ENCODE measurements at places on chromosomes 6 and 20.
A peak's percentile ranks its signal among the peaks of the same experiment; 100 is the strongest.

GRCh38 chr6:156980515-156980914 lies 203.3 kb downstream of the ARID1B start:
- no peak for DNase-seq

GRCh38 chr6:11423072-11423471 lies 114.5 kb upstream of the TMEM170B start:
- DNase-seq: no peak

- DNase-seq: no peak
Measured at GRCh38 chr6:41555326-41556300, 9.4 kb downstream of the FOXP4 start.

- DNase-seq: peak; percentile 13
Measured at GRCh38 chr20:49742948-49743347, 29.3 kb upstream of the B4GALT5 start.

GRCh38 chr6:167659046-167659445 lies 167.7 kb upstream of the AFDN start:
- no peak for DNase-seq

DNA sequence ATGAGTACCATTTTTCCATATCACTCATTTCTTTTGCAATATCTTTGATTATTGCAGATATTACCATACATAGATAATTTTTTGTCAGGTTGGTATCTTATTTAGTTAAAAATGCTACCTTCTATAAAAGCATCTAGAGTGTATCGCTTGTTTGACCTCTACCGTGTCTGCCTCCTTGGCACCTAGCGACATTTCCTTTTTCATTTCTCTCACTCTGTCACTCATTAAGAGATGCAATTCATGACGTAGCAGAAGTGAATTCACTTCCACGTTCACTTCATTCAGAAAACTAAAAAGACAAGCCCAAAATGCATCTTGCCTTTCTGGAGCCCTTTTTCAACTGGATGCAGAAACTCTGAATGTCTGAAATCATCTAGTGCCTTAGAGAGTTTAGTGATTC lies 172.9 kb downstream of the MMS22L start:
- no peak for DNase-seq

GRCh38 chr6:30626484-30627366 lies at the start of gene ATAT1:
TSS of gene ATAT1 (plus strand) at chr6:30626874.
- peak; percentile 97 for DNase-seq

GRCh38 chr6:158020272-158020711 lies 38.6 kb downstream of the SYNJ2 start:
- DNase-seq: no peak

- DNase-seq: peak; percentile 58
Measured at GRCh38 chr6:159608961-159609651, 83.9 kb downstream of the SOD2 start.

- no peak for DNase-seq
Measured at GRCh38 chr6:122154912-122155575, 244.4 kb upstream of the HSF2 start.

GRCh38 chr6:163356324-163356723 lies 58.2 kb upstream of the QKI start:
- DNase-seq: no peak

DNA sequence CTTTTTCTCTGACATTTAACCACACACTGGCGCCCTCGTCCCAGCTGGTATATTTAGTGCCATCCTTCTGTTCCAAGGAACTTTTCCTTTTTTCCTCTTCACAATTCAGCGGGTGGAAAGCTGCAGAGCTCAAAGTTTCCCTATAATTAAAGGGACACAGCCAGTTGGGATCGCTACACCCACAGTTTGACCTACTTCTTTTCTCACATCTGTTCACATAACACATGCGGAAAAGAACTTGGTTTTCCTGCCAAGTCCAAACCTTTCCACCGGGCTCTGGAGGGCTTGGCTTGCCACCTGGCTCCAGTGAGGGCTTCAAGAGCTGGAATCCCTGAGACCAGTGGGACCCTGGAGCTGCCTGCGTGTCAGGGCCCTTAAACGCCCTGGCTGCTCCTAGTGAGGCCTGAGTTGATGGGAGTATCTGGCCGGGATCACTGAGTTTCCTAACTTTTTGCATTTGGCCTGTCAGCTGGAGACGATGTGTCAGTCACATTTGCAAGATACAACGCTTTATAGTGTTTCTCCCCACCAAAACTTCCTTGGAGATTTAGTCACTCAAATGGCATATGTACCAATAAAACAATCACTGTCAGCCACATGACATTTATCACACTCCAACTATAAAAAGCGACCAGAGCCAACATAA lies 176.0 kb downstream of the SASH1 start:
- DNase-seq: no peak

DNA sequence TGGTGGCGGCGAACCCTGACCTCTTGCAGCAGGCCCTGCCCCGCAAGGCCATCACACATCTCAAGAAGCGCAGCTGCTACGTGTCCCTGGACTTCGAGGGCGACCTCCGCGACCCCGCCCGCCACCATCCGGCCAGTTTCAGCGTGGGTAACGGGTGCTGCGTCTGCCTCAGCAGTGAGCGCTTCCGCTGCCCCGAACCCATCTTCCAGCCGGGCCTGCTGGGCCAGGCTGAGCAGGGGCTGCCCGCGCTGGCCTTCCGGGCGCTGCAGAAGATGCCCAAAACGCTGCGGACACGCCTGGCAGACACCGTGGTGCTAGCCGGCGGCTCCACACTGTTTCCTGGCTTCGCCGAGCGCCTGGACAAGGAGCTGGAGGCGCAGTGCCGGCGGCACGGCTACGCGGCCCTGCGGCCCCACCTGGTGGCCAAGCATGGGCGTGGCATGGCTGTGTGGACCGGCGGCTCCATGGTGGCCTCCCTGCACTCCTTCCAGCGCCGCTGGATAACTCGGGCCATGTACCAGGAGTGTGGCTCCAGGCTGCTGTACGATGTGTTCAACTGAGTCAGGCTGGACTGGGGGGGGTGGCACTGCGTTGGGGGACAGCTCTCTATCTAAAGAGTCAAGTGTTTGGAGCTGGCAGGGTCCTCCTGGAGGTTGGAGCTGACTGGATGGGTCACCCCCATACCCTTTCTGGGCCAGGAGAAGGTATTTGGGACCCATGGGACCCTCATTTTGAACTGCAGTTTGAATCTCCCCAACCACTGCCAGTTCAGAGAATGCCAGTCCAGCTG lies 1.1 kb downstream of the ACTL10 start:
- peak; percentile 97 for DNase-seq

DNA sequence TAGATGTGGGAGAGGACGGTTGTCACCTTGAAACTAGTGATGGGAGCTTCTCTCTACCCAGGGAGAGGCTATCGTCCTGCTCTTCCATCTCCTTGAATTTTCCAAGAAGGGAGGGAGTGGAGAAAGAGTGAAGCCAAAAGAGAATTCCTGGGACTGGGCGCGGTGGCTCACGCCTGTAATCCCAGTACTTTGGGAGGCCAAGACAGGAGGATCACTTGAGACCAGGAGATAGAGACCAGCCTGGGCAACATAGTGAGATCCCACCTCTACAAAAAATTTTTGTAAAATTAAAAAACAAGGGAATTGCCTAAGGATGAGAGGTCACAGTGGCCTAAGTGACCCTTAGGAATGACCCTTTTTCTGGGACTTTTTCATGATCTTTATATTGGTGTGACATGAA lies 8.8 kb downstream of the MYH7B start:
- DNase-seq: no peak

DNA sequence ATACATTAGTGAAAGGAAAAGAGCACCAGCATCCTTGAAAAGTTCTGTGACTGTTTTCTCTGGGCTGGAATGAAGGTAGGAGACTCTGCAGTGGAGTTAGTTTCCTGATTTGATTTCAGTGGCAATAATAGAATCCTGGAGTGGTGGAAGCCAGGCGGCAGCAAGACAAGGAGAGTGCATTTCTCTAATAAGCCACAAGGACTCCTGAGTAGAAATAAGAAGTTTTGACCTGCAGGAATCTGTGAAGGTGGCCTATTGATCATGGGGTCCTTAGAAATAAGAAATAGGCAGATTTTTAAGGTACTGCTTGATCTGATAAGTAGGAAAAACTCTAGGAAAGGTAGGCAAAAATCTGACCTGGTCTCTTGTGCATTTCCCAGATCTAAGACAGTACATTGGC lies 68.4 kb upstream of the ELOVL5 start:
- DNase-seq: no peak

- no peak for DNase-seq
Measured at GRCh38 chr6:63714091-63714490, 78.5 kb downstream of the PHF3 start.

GRCh38 chr20:15162079-15162647 lies 824.8 kb upstream of the FLRT3 start:
- DNase-seq: no peak

DNA sequence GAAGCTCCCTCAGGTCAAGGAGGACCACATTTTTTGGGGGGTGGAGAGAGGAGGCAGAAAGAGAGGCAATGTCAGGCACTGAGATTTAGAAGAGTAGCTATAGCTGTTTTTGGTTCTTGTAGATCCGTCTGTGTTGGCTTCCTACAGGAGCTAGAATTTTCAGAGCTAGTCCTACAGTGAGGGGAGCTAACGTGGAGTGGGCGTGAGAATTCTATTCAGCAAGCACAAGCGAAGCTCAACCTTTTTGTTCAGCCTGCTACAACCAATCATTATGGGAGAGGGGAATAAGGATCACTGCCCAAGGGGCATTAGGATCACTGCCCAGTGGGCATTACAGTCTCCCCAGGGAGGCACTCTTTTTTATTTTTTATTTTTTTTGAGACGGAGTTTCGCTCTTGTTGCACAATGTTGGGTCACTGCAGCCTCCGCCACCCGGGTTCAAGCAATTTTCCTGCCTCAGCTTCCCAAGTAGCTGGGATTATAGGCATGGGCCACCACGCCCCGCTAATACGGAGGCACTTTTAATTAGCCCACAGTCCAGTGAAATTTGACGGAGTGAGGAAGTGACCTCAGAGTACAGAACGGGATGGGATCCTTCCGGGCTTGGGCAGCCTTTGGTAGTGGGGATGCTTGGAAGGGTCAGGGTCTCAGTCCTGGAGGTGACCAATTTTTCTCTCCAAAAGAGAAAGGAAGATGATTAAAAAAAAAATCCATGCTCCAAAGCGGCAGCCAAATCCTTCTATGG lies 1.1 kb upstream of the PANK2 start:
- no peak for DNase-seq

- DNase-seq: no peak
Measured at GRCh38 chr6:90464507-90464906, 122.4 kb downstream of the MAP3K7 start.

GRCh38 chr20:1528811-1529210 lies 28.7 kb downstream of the SIRPD start:
- DNase-seq: no peak

GRCh38 chr6:68637071-68637470 lies 2.0 kb downstream of the ADGRB3 start:
- DNase-seq: no peak

DNA sequence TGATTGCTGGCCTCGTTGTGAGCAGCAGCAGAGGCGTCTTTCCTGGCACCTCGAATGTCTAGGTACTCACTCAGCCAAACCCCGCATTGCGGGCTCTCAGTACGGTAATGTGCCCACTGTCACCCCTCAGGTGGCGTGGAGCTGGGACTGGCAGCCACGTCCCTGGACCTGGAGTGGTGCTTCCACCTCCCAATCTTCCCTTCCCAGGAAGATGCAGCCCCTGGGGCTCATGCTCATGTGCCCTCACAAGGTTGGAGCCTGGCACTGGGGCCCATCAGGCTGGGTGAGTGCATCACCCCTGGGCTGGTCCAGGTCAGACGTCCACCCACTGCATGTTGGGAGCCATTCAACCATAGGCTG lies 75.7 kb downstream of the TCP11 start:
- no peak for DNase-seq

DNA sequence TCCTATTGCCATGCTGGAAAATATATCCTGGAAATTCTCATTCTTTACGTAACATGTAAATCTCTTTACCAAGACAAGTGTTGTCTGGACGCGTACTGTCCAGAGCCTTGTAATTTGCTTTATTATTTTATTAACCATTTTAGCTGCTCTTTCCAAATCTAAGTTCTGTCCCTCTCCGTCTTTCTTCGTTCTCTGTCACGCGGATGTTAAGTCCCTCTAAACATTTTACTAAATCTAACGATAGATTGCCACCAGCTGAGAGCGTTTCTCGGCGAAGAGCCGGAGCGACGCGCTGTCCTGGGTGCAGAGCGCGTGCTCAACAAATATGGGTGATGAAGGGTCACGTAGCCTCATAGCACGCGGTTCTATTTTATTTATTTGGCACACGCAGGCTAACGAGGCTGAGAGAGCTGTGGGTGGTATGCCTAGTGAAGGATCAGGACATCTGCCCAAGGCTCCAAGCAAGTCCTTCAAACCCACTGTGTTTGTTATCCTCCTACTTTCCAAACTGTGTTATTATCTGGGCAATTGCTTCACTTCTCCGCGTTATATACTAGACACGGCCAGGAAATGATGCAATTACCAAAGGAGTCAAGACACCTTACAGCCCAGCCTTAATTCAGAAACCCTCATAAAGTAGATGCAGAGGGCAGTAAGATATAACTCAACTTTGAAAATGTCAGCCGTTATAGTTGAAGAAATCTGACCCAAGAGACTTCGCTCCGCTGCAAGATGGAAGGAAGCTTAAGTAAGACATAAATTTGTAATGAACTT lies 10.0 kb upstream of the NCOA7 start:
- DNase-seq: peak; percentile 30

DNA sequence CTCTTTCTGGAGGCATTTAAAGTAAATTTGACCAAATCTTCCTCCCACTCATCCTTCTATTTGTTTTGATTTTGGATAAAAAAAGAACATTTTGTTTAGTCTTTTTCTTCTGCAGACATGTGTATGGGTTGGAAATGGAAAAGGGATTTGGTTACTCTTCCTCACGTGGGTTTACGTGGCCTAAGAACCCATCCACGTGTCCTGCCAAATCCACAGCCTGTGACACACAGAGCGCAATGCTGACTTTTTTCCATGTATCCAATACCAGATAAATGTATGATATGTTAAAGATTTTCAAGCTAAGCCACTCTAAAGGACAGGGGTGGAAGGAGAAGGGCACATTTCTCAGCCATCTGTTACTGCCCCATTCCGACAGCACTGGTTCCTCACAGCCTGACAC lies 176.5 kb downstream of the COL12A1 start:
- DNase-seq: no peak

- no peak for DNase-seq
Measured at GRCh38 chr20:20375862-20376261, 8.0 kb downstream of the INSM1 start.

GRCh38 chr20:57760698-57761412 lies 51.0 kb upstream of the PMEPA1 start:
- no peak for DNase-seq

GRCh38 chr6:129709196-129709768 lies 695 bp downstream of the ARHGAP18 start:
- DNase-seq: no peak

GRCh38 chr20:62624719-62625453 lies 17.4 kb upstream of the SLCO4A1 start:
- no peak for DNase-seq

DNA sequence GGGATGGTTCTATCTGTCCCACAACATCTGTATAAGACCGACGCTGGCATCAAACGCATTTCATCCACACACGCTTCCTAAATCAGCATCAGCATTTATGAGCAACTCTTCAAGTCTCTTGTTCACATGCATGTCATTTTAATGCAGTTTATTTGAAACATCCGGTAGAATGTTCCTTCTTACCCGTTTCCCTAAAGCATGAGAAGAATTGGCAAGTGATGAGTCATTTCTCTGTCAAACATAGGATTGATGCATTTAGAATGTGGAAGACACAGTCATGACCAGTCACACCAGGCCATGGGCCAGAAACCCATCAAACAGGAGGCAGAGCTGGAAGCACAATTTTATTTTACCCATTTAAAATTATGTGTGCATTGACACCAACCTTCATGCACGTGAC lies 122.8 kb downstream of the UST start:
- DNase-seq: no peak
